ENCODE measurements at places on chromosomes 6 and 20.
A peak's percentile ranks its signal among the peaks of the same experiment; 100 is the strongest.

DNA sequence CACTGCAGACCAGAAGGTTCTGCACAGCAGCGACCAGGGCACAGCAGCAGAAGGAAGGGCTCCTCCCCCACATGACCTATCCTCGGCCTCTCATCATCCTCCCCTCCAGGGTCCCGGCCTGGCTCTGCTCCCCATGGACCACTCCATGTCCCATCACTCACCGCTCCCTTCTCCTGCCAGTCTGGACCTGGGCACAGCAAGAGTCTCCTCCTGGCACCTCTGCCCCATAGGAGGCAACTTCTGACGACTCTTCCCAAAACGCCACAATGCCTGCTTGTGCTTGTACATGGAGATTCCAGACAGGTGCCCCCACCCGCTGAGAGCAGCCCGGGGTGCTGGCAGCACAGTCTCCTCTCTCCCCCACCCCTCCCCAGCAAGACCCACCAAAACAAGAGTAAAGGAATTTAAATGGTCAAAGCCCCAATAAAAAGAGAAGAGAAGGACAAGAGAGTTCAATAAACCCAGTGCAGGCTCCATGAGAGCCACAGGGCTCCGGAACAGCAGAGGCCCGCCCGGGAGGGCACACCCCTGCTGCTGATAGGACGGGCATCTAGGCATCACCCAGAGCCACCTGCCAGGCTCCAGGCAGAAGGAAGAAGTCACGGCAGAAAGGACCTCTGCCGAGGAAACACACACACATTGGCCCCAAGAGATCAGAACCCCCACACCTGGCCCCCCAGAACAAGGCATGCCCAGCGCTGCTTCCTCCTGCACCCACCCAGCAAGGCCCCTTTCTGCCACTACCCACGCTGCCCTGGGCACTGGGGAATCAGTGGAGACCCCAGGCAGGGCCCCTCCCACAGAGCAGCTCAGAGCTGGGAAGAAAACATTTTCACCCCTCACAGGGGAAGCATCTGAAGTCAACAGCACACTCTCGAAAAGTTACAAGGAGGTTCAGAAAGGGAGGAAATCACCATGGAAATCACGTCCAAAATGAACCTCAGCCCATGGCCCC is 15.2 kb downstream of the TAF4 start:
- no peak for DNase-seq

- no peak for DNase-seq
These were observed 58.5 kb downstream of the ANKS1A start for GRCh38 chr6:34947561-34947960.

- DNase-seq: no peak
These were observed 15.6 kb downstream of the JAG1 start for GRCh38 chr20:10658051-10658823.

- peak; percentile 69 for DNase-seq
These were observed 585 bp downstream of the PIM1 start for GRCh38 chr6:37170273-37171200.

- DNase-seq: no peak
These were observed 5.8 kb downstream of the BTN3A3 start for GRCh38 chr6:26445934-26446667.

- DNase-seq: no peak
These were observed 368.5 kb upstream of the EPHA7 start for GRCh38 chr6:93787841-93788240.

DNA sequence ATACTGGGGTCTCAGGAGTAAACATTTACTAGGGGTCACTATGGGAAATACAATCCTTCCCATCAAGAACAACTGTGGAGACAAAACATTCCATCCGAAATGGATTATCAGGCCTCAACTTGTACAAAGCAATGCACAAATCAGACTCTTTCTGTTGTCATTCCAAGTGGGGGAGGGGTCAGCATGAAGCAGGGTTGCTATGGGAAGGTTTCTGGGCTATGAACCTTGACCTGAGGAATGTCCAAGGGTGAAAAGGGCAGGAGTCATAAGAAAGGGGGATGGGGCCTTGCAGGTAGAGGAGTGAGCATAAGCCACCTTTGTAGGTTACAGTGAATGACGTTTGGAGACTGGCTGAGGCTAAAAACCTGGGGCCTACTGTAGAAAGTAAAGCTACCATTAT is 3.1 kb downstream of the METTL24 start:
- DNase-seq: no peak

DNA sequence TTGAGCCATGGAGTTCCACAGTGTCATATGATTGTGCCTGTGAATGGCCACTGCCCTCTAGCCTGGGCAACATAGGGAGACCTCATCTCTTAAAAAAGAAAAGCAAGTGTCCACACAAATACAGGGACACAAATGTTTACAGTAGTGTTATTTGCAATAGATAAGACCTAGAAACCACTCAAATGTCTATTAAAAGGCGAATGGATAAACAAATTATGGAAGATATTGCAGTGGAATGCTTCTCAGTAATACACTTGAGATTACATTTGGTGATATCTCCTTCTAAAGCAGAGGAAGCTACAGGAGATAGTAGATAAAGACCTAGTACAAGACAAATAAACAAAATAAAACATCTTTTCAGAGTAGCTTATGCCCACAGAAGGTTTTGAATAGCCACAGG is 44.6 kb upstream of the ASCC3 start:
- no peak for DNase-seq

GRCh38 chr6:120681204-120681603 is 653.1 kb downstream of the TBC1D32 start:
- no peak for DNase-seq

GRCh38 chr20:59948212-59948611 is 8.0 kb downstream of the FAM217B start:
- DNase-seq: no peak

DNA sequence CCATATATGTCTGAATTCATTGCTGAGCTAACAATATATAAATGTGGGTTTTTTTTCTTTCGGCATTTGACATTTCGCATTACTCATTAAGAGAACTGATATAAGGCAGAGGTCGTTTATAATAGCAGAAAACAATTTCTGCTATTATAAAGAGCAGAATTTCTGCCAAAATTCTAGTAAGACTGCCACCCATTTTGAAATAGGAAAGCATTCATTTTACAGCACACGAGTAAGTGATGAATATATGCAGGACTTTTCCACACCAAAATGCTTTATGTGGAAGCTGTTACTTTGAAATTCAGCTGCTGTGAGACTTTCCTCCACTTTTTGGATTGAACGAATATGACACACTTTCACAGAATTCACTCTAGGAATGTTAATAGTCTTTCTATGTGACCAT is 610.9 kb upstream of the MAN1A1 start:
- DNase-seq: no peak

DNA sequence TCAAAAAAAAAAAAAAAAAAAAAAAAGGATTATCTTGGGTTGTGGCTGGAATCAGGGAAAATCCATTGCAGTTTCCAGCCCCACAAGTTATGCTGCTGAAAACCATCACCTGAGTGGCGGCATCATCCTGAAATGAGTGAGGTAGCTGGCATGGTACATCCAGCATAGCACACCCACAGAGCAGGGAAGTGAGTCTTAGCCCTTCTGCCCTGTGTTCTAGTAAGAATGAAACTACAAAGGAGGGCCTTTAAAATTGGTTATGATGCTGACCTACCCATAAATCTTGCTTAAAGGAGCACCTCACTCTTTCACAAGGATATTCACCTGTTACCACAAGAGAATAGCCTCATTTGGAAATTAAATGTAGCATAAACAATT is 119.2 kb downstream of the NFATC2 start:
- DNase-seq: no peak

- DNase-seq: peak; percentile 10
These were observed 33.2 kb downstream of the CLIC5 start for GRCh38 chr6:45982280-45983036.

- no peak for DNase-seq
These were observed 58.3 kb downstream of the THEMIS start for GRCh38 chr6:127842562-127842961.

DNA sequence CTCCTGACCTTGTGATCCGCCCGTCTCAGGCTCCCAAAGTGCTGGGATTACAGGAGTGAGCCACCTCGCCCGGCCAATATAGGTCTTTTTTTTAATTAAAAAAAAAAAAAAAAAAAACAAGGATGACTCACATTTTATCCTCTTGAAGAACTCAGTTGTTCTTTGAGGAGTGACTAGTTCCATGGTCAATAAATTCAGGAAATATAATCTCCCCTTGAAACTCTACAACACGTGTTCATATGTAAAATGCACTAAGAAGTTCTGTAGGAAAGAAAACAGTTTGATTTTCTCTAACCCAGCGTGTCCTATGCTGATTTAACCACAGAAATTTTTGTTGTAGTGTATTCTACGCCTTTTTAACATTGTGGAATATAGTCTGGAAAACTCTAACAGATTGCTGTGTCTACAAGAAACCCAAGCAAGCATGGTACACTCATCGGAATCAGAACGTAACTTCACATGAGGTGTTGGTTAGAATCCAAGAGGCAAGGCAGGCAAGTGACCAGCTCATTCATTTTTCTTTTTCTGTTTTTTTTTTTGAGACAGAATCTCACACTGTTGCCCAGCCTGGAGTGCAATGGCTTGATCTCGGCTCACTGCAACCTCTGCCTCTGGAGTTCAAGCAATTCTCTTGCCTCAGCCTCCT is 79.0 kb upstream of the ZNF217 start:
- no peak for DNase-seq

DNA sequence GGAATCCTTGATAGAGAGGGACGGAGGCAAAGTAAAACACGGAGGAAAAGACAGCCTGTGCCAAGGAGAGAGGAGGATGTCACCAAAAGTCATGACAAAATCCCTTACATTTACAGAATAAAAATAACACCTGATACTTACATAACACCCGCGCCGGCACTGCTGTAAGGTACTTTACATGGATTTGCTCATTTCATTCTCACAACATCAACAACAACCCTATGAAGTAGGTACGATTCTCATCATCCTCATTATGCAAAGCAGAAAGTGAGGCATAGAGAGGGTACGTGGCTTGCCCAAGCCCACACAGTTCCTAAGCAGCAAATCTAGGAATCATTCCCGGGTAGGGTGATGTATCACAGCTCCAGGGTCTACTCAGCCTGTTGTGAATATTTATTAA is 67.6 kb upstream of the NFATC2 start:
- no peak for DNase-seq

DNA sequence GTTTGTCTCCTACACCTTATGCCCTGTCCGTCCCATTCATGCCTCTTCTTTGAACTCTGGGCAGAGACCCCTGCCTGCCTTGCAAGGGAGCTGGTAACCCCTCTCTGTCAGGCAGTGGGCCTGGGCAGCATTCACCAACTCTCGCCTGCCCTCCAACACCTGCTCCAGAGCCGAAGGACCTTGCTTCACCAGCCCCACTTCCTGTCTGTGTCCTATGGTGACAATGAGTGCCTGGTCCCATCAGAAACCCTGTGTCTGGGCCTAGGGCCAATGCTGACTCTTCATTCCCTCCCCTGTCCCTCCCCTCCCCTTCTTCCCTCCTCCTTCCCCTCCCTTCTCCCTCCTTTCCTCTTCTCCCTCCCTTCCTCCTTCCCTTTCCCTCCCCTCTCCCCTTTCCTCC is 22.8 kb upstream of the PCMTD2 start:
- DNase-seq: peak; percentile 84

GRCh38 chr6:91276315-91276714 is 689.4 kb upstream of the MAP3K7 start:
- DNase-seq: no peak

- DNase-seq: no peak
These were observed 44.7 kb downstream of the NCOA3 start for GRCh38 chr20:47546184-47547033.

GRCh38 chr20:8535403-8536261 is 403.6 kb downstream of the PLCB1 start:
- no peak for DNase-seq

DNA sequence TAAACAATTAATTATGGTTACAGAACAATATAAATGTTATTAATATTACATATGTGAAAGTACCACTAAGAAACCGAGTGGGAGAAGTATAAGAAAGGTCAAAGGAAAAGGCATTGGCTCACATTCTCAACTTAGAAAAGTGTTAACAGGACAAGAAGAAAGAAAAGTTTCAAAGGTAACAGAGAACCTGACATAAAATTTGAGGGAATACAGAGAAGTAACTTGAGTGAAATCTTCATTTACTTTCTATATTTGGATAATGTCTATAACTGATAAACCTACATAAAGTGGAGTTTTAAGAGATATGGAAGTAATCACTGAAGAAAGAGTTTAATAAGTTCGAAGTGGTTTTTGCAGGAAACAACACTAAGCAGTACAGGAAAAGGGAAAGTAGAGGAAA is 30.1 kb downstream of the REPS1 start:
- DNase-seq: no peak

- DNase-seq: peak; percentile 0
These were observed 128.5 kb upstream of the CDYL start for GRCh38 chr6:4647414-4648365.

- no peak for DNase-seq
These were observed 27.8 kb upstream of the PKHD1 start for GRCh38 chr6:52115145-52115741.

- no peak for DNase-seq
These were observed 107.9 kb downstream of the BANF2 start for GRCh38 chr20:17807651-17808050.

DNA sequence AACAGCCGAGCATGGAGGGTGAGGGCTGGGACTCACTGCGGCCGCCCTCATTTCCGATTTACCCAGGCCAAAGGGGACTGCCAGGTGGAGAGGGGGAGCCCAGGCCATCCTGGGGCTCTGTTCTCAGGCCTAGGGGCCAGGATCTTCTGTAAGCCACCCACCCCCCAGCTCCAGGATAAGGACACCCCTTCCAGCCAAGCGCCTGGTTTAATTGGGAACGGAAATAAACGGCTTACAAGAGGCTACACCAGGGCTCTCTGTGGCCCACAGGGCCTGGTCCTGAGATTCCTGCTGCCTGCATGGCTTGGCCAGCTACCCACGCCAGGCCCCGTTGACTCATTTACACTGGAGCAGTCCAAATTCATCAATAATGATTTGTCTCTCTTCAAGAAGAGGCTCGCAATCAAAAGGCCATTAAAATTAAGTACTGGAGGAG is 68.1 kb upstream of the TOP1 start:
- no peak for DNase-seq

DNA sequence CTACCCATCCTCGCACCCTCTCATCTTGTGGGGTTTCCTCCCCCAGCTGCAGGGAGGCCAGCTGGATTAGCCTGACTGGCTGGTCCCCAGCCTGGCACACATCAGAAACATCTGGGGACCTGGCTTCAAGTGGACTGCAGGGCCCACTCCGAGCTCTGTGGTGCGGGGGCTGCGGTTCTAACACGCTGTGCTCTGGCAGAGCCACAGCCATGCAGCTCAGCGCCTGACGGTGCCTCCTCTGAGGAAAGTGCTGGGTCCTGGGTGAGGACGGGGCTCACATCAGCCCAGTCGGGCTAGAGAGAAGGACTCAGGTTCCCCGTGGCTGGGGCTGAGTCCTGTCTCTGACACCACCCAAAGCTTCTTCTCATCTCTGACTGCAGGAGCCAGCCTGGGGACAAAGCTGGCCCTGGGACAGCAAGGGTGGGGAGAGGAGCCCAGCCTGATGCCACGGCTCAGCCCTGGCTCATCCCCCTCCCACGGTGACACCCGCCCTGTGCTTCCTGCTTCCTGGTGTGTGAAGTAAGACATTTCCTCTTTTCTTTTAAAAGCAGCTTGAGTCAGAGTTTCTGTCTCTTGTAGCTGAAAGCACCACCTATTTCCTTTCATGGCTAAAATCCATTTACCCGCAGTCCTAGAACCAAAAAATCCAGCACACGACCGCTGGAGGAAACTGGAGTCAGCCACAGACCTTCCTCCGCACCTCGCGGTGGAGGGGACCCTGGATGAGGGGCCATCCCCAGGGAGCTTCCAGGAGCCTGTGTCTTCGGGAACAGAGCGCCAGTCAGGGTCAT is 127.4 kb upstream of the AFDN start:
- DNase-seq: no peak

Data from DMS79 treated with DMSO at 0.1 percent for 48 hours (cell line).